Kidney (tissue), 22 donors: ENCODE measurements at places on chromosomes 7 and 10. TPM values are rescaled to one million over a fixed set of nuclear protein-coding genes. Genes with fewer than 3 reads are reported as not detected.
A peak's percentile ranks its signal among the peaks of the same experiment; 100 is the strongest.

- H3K4me3 ChIP-seq, result peak overlapping the region; percentile 99
- DNase-seq, result peak; percentile 57
- no peaks in the 10 kb centered on the region for H3K36me3 ChIP-seq
- H3K27ac ChIP-seq, result peak overlapping the region; percentile 100
- H3K27me3 ChIP-seq, result no peaks in the 10 kb centered on the region
Measured at GRCh38 chr10:27153845-27154193, 365 bp downstream of the YME1L1 start.

GRCh38 chr7:100567031-100567730 lies 6.5 kb downstream of the SAP25 start:
- no peak overlapping the region for H3K4me3 ChIP-seq
- no peaks in the 10 kb centered on the region for H3K36me3 ChIP-seq
- peaks cover 4% of the 10 kb centered on the region for H3K4me1 ChIP-seq
- no peaks in the 10 kb centered on the region for H3K27me3 ChIP-seq

Gene KCNMA1
- 8.9 TPM for total RNA-seq

DNA sequence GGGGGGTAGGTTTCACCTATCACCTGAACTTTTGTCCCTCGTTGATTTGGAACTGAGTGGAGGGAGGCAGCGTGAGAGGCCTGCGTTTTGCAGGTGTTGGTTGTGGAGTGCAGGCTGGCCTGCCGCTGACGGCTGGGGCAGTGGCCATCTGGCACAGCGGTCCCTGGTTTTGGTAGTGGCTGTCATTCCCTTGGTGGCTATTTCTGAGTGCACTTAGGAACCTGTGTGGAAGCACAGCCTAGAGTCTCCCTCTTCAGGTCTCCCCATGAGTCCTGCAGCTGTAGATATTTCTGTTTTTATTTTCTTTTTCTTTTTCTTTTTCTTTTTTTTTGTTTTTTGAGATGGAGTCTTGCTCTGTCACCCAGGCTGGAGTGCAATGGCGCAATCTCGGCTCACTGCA lies 129.2 kb downstream of the CUL2 start:
- no peaks in the 10 kb centered on the region for H3K27me3 ChIP-seq
- no peak overlapping the region for H3K4me3 ChIP-seq
- no peaks in the 10 kb centered on the region for H3K4me1 ChIP-seq
- peak; percentile 41 for DNase-seq
- no peak overlapping the region for H3K27ac ChIP-seq
- no peaks in the 10 kb centered on the region for H3K36me3 ChIP-seq

Gene SPDYE2
- 0.50 TPM for total RNA-seq

DNA sequence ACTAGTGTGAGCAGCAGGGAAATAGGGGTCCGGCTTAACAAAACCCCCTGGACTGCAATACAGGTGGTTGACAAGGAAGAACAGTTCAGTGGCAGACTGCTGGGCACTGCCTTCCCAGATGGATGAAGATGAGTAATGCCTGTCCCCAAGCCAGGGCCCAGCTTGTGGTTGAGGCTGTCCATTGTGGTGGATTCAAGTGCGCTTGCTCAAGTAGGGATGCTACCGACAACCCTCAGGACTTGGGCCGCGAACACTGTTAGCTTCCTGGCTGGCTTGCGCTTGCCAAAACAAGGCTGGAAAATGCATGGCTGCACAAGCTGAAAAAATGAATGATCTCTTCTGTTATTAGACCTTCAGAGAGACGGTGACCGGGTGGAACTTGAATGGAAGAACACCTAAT lies 116.1 kb upstream of the ACBD5 start:
- no peak overlapping the region for H3K27ac ChIP-seq
- H3K27me3 ChIP-seq, result no peaks in the 10 kb centered on the region
- no peak overlapping the region for H3K4me3 ChIP-seq
- H3K36me3 ChIP-seq, result no peaks in the 10 kb centered on the region
- DNase-seq, result no peak
- no peaks in the 10 kb centered on the region for H3K4me1 ChIP-seq
